ENCODE measurements at places on chromosomes 3 and 15.

GRCh38 chr15:73108676-73109075 is 56.4 kb downstream of the NEO1 start:
- DNase-seq, result no peak

DNA sequence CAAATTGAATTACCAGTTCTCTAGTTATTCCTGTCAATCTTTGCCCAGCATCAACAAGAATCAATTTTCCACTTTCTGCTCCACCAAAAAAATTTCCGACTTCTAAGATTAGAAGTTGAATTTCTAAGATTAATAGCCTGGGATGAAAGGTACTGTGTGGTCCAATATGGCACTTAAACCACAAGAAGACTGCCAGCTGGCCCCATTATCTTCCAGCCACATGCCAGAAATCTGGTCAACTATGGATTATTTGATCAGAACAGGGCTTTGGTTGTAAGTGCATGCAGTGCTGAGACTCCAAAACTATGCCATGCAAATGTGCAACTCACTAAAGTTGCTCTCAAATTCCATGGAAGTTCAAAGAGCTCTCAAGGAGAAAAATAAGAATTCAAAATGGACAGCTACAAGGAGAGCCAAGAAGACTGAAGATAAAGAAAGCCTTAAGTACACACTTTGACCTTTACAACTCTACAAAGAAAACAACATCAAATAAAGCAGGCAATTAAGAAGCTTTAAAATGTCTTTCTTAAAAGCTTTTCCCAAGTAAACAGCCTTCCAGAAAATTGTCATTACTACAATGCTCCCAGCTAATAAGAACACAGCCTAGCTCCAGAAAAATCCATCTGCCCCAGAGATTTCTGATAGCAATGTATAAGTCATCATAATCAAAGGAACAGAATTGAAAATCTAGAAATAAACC is 64.2 kb downstream of the ST3GAL6 start:
- DNase-seq, result no peak

DNA sequence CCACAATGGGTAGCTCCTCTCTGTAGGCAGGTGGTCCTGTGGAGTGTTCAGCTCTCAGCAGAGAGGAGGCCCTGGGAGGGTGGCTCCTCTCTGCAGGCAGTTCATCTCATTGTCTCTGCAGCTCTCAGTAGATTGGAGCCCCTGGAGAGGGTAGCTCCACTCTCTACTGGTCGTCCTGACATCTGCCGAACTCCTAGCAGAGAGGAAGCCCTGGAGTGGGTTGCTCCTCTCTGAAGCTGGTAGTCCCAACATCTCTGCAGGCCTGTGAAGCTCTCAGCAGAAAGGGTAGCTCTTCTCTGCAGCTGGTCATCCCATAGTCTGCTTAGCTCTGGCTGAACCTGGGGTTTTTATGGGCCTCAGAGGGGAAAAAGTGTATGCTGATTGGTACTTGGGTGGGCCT is 50.8 kb downstream of the EFCAB12 start:
- DNase-seq, result no peak

- DNase-seq, result no peak
Measured at GRCh38 chr15:91926908-91927270, 73.4 kb downstream of the SLCO3A1 start.

- DNase-seq, result no peak
Measured at GRCh38 chr3:138196023-138196422, 8.9 kb downstream of the ARMC8 start.

GRCh38 chr3:155232605-155233004 is 60.9 kb downstream of the STRIT1 start:
- no peak for DNase-seq

DNA sequence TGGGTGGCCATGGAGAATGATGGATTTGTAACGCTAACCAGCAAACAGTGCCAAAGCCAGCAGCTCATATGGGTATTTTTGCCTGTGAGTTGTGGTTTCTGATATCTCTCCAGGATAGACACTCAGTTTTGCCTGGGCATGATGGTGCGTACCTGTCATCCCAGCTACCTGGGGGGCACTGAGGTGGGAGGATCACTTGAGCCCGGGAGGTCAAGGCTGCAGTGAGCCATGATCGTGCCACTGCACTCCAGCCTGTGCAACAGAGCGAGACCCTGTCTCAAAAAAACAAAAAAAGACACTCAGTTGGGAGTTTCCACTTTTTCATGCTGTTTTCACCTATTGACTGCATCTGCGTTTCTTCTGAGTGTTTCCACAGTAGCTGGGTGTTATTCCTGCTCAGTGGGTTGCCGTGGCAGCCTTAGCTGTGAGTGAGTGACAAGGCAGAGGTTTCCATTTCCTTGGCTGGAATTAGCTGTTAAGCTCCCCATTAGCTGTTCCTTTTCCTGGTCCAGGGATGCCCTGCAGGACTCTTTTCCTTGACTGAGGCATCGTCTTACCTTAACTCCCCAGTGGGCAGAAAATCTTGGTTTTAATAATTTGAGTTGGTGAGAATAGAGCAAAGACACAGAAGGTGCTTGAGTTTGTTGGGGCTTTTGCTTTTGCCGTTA is 14.2 kb upstream of the RPP14 start:
- no peak for DNase-seq

GRCh38 chr15:48641416-48641815 is 4.1 kb downstream of the FBN1 start:
- DNase-seq, result no peak

DNA sequence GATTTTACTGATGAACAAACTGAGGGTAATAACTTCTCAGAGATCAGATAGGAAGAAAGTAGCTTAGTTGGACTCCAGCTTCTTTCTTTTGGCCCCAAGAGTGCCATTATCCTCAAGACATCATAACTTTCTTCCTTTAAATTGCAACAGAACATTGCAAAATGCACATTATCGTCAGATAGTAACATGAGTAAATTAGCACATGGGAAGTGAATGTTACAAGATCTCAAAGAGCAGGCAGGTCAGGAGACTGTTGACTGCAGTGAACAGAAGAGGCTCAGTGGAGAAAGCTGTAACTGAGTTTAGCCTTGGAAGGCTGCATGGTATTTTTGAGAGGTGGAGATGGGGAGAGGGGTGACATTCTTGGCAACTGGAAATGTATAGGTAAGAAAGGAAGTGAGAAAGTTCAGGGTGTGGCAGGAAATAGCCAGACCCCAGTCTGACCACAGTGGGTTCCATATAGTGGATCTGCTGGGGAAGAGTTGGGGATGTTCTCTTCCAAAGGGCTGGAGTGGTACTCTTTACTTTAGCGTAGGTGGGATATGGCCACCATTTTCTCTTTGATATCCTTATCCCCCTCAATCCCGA is 307.7 kb downstream of the RPLP1 start:
- no peak for DNase-seq

- DNase-seq, result no peak
Measured at GRCh38 chr3:122984007-122984406, 43.6 kb downstream of the SEMA5B start.

- no peak for DNase-seq
Measured at GRCh38 chr3:190534386-190534785, 20.5 kb downstream of the IL1RAP start.

- no peak for DNase-seq
Measured at GRCh38 chr15:56369234-56369633, 4.0 kb downstream of the TEX9 start.

DNA sequence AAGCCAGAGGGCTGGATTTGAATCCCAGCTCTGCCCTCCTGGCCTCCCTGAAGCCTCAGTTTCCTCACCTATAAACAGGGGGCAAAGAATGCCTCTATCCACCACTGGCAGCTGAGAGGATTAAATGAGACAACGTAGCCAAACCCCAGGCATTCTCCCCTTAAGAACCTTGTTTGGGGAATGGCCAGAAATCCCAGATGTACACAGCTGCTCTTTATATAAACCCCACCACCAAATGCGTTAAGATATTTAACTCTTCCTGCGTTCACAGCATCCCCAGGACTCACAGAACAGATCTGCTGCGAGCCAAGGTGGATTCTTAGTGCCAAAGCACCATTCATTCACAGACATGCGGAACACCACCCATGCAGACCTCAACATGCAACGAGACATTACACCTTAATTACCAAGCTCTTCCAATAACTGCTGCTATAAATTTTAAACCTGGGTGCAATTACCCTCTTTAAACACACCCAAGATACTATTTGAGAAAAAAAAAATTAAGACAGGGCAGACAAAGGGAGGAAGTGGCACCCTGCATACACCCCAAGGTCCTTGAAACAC is 5.2 kb downstream of the TLE3 start:
- DNase-seq, result no peak

DNA sequence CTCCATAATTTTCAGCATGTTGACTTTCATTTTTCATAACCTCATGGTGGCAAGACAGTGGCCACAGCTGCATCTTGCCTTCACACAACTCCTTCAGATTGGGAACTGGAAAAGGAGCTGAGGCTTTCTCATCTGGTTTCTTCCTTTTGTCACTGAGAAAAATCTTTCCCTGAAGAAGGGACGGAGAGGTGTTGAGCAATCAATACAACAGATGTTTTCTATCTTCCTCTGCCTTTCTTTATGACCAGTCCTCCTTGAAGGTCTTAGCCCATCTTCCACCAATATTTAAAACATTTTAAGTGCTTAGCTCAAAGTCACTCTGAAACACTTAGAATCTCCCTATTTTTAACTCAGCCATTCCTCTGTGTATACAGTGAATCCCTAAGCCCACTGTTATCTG is 11.9 kb downstream of the ZNF660 start:
- no peak for DNase-seq

DNA sequence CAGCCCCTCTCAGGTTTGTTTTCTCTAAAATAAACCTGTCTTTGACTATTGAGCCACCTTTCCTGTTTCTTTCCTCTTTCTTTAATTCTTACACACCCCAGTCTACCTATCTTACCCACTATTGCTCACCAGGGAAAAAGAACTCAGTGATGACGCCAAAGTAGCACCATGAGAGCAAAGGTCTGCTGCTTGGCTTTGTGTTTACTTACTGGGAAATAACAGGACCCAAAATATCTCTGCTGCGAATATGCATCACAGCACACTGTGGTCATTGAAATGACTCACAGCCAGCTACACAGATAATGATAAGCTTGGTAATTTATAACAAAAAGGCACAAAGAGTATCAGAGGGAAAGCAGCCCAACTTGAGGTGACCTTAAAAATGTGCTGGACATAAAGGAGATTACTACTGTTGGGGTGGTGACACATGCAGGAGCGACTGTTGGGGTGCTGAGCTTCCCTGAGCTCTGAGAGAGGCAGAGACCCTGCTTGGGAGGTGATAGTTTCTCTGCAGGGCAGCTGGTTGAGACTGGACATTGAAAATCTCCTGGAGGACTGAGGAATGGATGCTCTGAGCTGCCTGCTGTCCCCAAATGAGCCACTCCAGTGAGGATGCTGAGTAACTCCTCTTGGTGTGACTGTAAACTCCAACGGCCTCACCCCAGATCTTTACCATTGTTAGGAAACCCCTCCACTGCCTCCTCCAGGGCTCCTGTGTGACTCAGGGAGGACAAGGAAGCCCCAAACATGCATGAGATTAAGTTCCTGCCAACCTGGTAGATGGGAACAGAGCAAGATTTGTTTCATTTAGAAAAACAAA is 14.5 kb downstream of the EFCAB12 start:
- DNase-seq, result no peak

DNA sequence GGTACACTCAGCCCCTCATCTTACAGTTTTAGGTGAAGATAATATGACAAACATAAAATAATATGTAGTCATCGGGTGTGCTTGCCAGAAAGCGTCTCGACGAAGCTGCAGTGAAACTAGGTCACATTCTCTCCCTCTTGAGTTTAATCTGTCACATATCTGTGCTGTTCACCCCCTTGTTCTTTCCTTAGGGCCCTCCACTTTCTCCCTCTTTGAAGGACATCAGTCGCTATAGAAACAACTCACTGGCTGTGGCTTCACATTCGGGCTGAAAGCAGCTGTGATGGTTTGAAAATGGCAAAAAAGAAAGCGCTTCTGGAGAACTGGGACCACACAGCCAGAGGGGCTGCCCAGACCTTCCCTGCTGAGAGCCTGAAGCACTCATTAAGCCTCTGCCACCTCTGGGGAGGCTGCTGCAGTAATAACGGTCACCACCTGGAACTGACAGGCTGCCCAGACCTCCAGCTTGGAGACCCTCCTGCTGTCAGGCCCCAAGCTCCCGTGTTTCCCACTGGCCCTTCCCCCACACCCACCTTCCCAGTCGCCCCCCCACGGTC is 50.3 kb downstream of the ABTB1 start:
- DNase-seq, result no peak

GRCh38 chr15:61393949-61394348 is 164.8 kb upstream of the RORA start:
- no peak for DNase-seq

- no peak for DNase-seq
Measured at GRCh38 chr15:99449514-99449913, 116.3 kb upstream of the MEF2A start.

- no peak for DNase-seq
Measured at GRCh38 chr3:170741756-170742529, 128.1 kb downstream of the RPL22L1 start.

- DNase-seq, result no peak
Measured at GRCh38 chr3:135865085-135865484, 100.4 kb upstream of the PPP2R3A start.

DNA sequence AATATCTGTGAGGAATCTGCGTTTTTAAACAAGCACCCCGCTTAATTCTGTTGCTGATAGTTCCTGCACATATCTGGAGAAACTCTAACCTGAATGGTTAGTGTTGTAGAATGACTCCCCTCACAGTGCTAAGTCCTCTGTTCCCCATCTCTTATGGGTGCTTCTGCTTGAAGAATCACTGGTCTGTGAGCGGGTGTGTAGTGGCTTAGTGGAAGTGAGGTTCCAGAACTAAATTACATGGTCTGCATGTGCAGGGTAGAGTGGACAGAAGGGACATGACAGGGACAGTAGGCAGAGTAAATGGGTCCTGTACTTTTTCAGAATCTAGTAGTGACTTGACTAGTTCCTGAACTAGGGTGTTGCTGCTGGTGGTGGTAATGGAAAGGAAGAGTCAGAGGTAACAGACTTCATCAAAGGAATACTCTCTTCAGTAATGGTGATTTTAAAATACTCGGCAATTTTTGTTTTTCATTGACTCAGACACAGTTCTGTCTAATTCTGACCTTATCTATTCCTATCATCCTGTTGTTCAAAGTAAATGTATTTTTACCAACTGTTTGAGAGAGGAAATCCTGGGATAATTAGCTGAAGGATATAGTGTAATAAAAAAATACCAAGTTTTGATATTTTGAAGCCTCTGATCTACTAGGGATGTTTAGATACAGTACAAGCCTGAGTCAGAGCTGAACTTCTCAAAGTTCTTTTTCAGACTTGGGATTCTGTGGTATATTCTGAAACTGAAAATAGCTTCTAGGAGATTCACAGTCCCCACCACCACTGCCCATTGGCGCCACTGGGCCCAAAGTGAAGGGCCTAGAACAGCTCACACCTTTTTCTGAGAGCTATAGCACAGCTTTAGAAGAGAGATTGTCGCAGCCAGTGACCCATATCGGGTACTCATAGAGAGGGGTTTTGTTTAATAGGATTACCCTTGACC is 55.5 kb downstream of the FNDC3B start:
- DNase-seq, result no peak

Data from cortex of kidney (tissue), 1 donor.